ENCODE measurements at places on chromosomes 11 and 22.

- DNase-seq: no peak
Measured at GRCh38 chr11:2975594-2975993, 16.5 kb downstream of the NAP1L4 start.

DNA sequence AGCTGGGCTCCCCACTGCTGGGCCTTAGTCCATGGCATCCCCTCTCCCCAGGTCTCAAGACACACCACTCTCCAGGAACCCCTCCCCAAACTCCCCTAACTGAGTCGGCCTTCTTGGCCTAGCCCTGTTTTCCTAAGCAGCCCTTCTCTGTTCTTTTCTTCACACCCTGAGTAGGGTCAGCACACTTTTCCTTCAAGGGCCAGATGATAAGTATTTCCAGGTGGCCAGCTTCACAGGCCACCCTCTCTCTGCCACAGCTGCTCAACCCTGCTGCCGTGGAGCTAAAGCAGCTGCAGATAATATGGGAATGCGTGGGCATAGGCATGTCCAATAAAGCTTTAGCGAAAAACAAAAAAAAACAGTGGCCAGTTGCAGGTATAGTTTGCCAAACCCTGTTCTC lies 24.1 kb downstream of the DGCR2 start:
- DNase-seq: no peak

DNA sequence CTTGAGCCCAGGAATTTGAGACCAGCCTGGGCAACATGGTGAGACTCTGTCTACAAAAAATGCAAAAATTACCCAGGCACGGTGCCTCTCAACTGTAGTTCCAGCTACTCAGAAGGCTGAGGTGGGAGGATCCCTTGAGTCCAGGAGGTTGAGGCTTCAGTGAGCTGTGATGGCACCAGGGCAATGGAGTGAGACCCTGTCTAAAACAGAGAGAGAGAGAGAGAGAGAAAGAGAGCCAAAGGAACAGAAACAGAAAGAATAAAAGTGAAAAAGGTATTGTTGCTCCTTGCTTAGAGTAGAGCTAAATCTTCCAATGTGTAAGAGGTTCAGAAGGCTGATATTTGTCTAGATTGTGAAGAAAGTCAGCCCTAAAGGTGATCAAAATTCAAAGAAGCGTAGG lies 8.9 kb upstream of the ETS1 start:
- no peak for DNase-seq

DNA sequence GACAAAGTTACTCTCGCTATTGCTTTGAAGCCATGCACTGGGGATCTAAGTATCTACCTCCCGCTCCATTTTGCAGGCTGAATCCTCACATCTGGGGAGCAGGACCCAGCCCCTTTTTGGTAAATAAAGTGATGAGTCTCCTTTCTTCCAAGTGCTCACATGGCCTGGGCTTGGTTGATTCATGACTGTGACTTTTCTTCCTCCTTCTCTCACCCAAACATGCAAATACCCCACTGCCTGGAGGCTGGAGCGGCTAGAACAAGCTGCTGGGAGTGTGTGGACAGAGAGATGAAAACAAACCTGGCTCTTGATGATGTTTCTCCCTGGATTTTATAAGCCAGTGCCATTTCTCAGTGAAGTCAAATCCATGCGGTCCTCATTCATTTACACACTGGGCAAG lies 72.7 kb downstream of the TRIM29 start:
- DNase-seq: no peak

- DNase-seq: no peak
Measured at GRCh38 chr22:19641254-19641982, 72.9 kb upstream of the SEPTIN5 start.

DNA sequence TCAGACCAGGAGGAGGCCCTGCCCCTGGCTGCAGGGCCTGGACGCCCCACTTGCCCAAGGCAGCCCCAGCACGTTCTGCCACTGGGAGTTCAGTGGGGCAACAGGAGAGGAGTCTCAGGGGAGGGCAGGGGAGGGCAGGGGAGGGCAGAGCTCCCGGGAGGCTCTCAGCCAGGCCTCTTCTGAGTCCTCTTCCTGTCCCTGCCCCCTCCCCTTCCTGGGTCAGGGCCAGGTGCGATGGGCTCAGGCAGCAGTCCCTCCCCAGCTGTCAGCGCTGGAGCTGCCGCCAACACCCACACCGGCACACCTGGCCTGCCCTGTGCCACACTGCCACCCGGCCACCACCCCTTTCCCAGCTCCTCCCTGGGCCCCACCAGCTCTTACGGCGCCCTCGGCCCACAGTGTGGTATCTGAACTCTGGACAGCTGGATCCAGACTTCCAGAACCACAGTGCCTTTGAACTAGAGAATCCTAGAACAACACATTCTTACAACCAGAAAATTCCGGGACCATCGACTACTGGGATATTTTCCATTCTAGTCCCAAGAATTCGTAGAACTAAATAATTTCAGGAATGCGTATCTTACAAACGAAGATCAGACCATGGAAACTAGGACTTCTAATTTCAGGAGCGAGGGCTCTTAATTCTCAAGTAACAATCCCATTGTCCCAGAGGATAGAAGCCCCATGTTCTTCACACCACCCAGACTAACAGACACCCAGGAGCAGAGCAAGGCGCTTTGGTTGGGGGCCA lies 21.8 kb downstream of the RPL3 start:
- no peak for DNase-seq

- no peak for DNase-seq
Measured at GRCh38 chr22:39144101-39144767, 8.2 kb downstream of the CBX7 start.

DNA sequence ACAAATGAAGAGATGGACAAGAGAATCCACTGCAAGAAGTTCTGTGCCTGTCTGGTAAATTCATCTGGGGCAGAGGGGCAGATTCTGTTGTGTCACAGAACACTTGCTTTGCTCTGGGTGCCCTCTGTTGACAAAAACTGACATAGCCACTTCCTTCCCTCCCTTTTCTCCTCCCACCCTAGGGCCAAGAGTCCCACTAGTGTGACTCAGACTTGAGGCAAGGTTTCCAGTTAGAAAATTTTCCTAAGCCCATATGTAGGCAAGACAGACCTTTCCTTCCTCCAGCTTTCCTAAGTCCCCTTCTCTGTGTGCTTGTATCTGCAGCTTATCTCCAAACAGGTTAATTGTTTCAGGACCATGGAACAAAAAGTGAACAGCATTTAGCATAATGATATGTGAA lies 106.8 kb downstream of the RBFOX2 start:
- peak; percentile 75 for DNase-seq

GRCh38 chr22:19480173-19480568 lies 451 bp downstream of the CDC45 start:
- DNase-seq: no peak

- DNase-seq: no peak
Measured at GRCh38 chr11:125960771-125961170, 14.9 kb downstream of the VSIG10L2 start.

DNA sequence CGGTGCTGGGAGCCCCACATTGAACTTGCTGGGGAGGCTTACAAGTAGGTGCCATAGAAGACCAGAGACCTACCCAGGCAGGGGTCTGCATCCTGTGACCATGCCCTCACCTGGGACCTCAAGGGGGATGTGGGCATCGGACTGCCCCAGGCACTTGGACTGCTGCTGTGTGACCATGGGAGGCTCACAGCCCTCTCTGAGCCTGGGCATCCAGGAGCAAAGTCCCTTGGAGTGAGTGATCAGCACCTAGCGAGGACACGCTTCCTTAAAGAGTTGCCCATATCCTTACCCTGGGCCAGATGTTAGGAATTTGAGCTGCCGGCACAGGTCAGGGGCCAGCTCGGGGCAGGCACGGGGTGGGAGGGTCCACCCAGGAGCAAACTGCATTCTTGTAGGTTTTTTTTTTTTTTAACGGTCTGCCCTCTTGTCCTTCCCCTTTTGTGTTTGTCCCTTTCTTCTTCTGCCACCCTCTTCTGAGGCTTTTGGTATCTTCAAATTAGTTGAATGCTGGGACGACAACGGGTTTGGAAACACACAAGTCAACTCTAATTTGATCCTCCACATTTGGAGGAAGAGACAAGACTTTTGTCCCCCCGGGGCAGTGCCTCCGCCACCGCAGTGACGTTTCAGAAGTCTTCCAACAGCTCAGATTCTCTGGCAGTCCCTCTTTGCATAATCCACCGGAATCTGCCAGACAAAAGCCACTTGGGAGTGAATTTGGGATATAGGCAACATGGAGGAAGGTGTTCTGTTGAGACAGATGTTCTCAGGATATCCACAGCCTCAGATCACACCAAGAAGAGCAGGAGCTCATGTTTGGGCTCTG lies 46.1 kb upstream of the LINC01488 start:
- no peak for DNase-seq

- peak; percentile 100 for DNase-seq
Measured at GRCh38 chr11:26947379-26947844, 46.5 kb upstream of the FIBIN start.

DNA sequence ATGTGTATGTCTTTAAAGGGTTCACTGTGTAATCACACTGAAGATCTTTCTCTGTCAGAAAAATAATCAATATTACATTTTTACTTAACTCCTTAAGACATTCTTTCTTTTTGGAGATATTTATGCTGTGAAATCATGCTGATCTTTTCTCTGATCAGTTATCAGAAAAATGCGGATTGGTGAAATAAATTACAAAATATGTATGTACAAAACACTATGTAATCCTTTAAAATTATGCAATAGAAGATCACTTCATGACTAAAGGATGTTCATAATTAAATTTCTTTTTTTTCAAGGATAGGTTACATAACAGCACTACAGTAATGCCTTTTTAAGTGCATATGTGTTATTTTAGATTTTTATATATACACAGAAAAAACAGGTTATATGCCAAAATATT lies 24.7 kb downstream of the BTBD10 start:
- no peak for DNase-seq

DNA sequence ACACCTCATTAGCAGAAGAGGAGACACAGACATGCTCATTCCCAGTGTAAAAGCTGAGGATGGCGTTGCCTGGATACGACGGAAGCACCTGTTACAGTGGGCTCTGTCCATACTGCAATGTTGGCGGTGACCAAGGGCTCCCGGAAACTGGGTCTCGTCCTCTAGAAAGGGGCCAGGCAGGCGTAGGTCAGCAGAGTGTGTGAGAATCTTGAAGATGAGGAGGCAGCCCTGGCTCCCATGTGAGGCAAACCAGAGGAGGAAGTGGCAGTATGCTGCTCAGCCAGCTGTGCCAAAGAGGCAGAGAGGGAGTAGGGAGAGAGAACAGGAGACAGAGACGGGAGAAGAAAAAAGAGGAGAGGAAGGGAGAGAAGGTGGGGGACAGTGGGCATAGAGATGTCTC lies 10.3 kb downstream of the LTO1 start:
- no peak for DNase-seq

- no peak for DNase-seq
Measured at GRCh38 chr22:27150544-27150941, 493.2 kb downstream of the MIAT start.

DNA sequence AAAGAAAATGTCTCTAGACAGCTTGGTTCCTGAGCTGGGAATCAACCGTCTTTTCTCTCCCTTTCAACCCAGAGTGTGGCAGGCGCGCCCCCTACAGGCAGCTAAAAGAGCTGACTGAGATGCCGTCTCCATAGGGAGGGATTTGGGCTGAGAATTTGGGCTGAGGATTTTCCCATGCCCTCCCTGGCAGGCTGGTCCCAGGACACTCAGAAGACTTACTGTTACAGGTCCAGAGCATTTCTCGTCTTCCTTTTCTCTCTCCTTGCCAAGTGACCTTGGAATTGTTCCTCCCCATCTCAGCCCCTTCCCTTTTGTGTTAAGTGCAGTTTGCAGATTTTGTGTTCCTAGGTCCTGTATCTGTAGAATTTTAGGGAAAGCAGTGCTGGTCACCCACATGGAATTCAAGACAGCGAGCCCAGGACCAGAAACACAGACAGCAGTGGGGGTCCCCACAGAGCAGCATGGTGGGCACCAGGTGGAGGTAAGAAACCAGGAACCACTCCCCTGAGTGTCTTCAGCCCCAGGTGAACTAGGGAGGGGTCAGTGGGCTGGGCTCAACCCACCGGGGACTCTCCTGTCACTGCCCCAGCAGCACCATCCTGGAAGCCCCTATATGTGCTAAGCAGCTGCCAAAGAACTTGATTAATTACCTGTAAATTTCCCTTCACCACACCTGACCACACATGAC lies 9.9 kb upstream of the IGLL5 start:
- peak; percentile 11 for DNase-seq

DNA sequence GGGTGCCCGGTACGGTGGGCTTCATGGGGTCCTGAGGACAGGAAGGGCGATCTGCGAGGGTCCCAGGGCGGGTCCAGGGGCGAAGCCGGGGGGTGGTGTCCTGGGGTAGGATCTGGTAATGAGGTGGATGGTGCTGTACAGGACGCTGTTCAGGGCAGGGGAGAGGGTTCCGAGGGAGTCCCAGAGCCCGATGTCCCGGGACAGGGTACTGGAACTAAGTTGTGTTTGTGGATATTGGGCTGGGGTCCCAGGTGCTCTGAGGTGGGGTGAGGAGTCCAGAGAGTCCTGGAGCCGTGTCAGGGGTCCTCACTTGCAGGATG lies 426 bp downstream of the LZTR1 start:
- DNase-seq: no peak

GRCh38 chr22:46590334-46590733 lies 29.9 kb upstream of the GRAMD4 start:
- DNase-seq: no peak

- no peak for DNase-seq
Measured at GRCh38 chr11:13434247-13435205, 28.5 kb downstream of the BTBD10 start.

DNA sequence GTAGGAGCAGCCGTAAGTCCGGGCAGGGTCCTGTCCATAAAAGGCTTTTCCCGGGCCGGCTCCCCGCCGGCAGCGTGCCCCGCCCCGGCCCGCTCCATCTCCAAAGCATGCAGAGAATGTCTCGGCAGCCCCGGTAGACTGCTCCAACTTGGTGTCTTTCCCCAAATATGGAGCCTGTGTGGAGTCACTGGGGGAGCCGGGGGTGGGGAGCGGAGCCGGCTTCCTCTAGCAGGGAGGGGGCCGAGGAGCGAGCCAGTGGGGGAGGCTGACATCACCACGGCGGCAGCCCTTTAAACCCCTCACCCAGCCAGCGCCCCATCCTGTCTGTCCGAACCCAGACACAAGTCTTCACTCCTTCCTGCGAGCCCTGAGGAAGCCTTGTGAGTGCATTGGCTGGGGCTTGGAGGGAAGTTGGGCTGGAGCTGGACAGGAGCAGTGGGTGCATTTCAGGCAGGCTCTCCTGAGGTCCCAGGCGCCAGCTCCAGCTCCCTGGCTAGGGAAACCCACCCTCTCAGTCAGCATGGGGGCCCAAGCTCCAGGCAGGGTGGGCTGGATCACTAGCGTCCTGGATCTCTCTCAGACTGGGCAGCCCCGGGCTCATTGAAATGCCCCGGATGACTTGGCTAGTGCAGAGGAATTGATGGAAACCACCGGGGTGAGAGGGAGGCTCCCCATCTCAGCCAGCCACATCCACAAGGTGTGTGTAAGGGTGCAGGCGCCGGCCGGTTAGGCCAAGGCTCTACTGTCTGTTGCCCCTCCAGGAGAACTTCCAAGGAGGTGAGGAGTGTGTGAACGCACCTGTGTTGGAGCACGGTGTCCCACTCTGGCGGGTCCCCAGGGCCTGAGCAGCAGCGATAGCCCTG lies at the start of gene TAGLN:
TSS of gene TAGLN (plus strand) at position 318 of the 863 bp plus-strand sequence. CDS start 3,644 bp downstream, outside the sequence.
- DNase-seq: peak; percentile 84

GRCh38 chr11:100515087-100515486 lies 172.0 kb upstream of the ARHGAP42 start:
- DNase-seq: peak; percentile 38
